ENCODE measurements at places on chromosomes 12 and 14.

DNA sequence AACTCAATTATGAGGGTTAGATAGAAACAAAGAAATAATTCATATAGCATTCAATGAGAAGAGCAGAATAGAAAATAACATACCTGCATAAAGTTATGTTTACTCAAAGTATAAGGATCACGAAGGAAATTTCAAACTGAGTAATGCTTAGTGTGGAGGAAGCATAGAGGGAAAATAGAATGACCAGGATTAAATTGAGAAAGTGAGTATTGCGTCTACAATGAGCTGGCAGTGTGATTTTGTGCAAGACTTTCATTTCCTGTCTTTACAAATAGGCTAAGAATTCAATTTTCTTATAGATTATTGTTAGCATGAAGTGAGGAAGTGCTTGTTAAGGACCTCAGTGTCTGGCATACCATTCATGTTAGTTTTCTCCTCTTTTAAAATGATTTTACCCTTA lies 12.0 kb downstream of the ADGRD1 start:
- DNase-seq: no peak

GRCh38 chr12:68501226-68501625 lies 109.5 kb upstream of the RAP1B start:
- no peak for DNase-seq

GRCh38 chr14:21095430-21096205 lies 2.8 kb downstream of the ZNF219 start:
- DNase-seq: no peak

DNA sequence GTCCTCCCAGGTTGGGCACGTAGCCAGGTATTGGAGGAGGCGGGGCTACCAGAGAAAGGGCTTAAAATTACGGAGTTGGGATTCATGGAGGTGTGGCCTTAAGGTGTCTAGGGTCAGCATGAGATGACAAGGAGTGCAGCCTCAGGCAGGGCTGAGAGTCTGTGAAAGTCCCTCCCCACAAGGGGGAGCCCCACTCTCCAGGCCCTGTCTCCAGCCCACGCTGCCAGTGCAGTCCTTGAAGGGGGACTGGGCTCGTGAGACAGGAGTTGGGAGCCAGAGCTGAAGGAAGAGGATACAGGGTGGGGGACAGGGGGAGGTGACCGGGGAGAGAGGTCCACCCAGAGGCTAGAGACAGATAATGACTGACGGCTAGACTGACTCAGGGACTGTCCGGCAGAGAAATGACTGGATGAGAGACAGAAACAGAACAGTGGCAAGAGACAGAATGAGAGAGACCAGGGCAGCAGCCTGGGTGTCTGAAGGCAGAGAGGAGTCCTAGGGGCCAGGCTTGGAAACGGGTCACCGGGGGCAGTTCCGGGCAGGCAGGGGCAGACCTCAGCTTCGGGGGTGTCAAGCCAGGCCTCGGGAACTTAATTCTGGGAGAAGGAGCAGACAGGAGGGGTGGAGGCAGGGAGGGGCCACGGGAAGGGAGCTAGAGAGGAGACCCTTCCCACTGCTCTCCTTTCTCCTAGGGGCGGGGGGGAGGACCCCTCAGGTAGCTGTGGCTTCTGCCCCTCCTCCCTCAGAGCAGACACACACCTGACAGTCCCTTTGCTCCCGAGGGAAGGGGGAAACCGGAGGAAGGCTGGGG lies 970 bp downstream of the CDH24 start:
- DNase-seq: peak; percentile 92

DNA sequence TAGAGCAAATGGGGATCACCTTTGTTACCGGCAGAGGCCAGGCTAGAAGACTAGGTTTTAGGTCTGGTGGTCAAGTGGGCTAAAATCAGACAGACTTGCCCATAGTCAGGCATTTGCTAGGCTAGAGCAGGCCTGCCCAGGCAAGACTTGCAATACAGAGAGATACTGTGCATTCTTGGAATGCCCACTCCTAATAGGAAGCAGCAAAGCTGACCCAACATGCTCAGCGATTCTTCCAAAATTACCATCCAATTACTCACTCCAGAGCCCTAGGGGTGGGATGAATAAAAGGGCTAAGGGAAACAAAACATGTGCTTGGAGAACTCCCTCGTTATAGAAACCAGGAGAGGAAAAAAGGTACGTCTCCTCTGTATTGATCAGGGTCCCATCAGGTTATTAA lies 187.8 kb upstream of the AMIGO2 start:
- no peak for DNase-seq

GRCh38 chr12:116916714-116917114 lies 6.0 kb downstream of the FBXW8 start:
- peak; percentile 65 for DNase-seq

DNA sequence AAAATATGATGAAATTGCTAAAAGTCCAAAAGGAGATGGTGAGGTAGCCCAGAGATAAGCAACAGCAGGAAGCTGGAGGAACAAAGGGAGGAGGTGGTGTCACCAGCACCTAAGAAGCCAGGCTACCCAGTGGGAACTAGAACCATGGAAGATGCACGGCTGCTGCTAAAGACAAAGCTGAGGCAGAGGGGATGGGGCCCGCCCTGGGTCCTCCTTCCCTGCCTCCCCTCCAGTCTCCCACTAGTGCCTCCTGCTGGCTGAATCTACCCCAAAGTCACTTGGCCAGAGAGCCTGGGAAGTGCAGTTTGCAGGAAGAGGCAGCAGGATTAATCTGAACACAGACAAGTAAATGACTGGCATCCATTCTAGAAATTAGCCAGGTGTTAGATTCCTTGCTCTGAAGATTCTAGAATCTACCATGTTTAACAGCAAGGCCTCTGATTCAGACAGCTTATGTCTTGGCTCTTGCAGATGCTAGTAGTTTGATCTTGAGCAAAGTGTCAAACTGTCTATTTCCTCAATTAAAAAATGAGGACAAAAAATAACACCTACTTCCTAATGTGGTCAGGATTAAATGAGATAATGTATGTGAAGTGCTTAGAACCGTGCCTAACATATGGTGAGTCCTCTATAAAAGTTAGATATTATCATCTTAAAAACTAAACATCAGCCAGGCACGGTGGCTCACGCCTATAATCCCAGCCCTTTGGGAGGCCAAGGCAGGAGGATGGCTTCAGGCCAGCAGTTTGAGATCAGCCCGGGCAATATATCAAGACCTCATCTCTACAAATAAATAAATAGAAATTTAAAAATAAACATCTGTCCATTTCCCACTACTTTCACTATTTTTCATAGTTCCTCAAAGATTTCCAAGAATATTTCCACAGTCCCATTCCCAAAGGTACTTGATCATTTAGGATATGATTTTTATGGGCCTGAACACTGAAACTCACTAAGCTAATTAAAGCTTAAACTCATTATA lies 5.8 kb upstream of the LRP10 start:
- DNase-seq: peak; percentile 11

- no peak for DNase-seq
Observed at GRCh38 chr14:33979613-33980276, 28.9 kb upstream of the EGLN3 start.

DNA sequence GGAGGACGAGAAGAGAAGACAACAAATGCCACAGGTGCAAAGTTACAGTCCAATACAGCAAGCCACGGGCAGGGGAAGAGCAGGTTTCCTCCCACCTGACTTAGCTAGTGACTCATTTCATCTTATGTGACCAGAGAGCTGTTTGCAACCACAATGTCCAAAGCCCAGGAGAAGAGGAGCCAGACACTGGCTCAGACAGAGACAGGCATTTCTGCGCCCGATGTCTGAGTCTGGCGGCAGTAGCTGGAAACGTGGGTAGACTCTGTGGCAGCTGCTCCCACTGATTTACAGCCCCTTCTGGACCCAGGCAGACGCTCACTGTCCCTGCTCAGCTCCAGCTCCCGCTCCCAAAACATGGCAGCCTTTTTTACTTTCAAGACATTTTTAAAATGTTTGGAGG lies 60.0 kb downstream of the CHGA start:
- no peak for DNase-seq

DNA sequence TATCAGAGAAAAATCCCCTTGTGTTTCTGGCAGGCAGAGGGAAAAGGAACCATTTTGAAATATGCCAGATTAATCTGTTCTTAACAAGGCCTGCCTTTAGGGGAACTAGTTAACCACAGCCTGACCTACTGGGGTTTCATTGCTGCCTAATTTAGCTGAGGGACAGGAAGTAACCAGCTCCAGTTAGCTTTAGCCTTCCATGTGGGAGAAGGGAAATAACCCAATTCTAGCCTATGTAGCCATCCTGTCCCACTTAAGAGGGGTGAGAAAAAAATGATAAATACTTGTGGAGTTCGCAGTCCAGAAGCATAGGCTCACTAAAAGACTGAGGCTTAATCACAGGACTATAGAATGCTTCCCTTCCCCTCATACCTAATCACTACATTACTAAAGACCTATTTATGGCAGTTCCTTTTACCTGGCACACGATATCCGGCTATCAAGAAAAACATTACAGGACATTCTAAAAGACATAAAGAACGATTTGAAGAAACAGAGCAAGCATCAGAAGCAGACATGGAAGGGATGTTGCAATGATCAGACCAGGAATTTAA lies 22.8 kb downstream of the COX8C start:
- no peak for DNase-seq

- DNase-seq: peak; percentile 90
Observed at GRCh38 chr12:109020796-109021380, at the start of gene SVOP. SVOP (minus strand) TSS chr12:109021068; CDS start chr12:109020868, 200 bp downstream.

DNA sequence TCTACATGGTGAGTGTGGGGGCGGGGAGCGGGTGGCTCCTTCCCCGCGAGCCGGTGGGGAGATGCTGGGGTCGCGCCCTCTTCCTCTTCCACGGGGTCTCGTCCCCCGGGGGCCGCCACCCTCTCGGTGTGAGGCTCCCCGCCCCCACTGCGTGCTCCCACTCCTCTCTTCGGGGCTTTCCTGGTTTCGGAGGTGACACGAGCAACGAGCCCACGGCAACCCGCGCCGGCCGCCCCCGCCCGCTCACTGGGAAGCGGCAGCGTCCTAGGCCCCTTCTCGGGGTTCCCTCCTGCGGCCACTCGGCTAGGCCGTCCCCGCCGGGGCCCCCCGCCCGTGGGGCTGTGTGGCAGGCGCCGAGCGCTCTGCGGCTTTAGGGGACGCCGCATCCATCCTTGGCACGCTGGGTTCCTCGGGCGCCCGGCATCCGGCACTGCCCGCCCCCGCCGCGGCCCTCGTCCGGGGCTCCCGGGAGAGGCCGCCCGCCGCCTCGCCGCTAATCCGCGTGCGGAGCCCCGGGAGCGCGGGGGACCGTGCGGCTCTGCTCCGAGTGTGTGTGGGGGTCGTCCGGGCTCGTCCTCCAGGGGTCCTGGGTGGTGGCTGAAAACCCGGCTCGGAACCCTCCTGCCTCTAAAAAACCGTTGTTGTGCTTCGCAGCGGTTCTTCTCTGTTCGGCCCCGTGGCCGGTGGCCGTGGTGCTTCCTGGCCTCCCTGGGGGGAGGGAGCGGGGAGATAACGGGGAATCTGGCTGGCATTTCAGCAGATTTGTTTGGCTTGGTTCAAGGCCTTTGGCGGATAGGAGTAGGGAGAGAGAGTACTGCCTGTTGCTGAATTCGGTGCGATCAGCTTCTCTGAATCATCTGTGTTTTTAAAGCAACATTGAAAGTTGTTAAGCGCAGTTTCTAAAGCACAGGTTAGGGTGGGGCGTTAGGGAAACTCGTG lies 1.0 kb downstream of the PCNX1 start:
- peak; percentile 73 for DNase-seq

DNA sequence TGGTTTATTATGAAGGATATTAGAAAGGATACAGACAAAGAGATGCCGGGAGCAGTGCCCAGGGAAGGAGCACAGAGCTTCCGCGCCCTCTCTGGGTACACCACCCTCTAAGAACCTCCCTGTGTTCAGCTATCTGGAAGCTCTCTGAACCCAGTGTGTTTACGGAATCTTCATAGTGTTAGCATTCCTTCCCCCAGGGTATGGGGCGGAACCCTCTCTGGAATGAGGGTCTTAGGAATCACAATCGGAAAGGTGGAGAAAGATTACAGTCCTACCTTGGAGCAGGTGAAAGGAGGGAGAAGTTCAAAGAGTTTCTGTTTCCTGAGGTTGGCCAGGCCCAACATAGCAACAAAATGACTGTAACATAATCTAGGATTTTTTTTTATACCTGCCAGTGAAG lies 6.8 kb upstream of the NUDT4 start:
- no peak for DNase-seq

- DNase-seq: no peak
Observed at GRCh38 chr14:54782751-54783659, 119.6 kb downstream of the GCH1 start.

DNA sequence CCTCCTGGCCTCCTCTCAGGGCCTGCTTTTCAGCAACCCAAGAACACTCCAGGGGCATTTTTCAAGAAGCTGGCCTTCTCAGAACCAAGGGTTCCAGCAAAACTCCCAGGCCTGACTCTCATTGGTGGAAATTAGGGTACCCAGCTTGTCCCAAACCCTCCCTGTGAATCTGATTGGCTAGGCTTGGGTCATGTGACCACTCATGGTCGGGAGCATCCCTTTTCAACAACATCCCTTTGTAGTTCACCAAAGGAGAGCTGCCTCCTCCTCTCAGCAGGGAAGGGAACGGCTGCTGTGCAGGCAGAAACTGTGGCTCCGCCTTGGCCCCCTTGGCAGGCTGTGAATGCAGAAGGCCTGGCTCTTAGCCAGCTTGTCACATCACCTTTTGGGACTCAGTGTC lies 94.5 kb downstream of the AACS start:
- no peak for DNase-seq

DNA sequence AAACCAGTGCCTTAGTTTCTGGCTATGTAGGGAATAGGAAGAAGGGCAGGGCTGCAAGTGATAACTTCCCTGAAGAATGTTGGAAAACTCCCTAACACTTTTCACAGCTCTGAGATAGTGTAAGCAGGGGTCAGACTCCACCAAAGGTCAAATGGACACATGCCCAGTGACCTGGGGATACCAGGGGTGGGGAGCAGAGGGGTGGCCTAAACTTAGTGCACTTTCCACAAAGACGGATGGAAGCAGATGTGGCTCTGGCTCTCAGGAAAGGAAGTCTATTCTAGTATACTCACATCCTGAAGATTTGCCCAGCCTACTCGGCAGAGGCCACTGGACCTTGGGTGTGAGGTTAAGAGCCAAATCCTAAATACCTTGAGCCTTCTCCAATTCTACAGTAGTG lies 285.8 kb downstream of the NUAK1 start:
- no peak for DNase-seq

- DNase-seq: no peak
Observed at GRCh38 chr12:115988625-115989563, 288.6 kb downstream of the MED13L start.

- peak; percentile 28 for DNase-seq
Observed at GRCh38 chr14:21978184-21978998, 304.8 kb upstream of the OR4E1 start.

GRCh38 chr12:101935890-101936746 lies 58.7 kb downstream of the DRAM1 start:
- DNase-seq: peak; percentile 58

GRCh38 chr12:94795044-94795443 lies 144.7 kb upstream of the TMCC3 start:
- DNase-seq: no peak

- no peak for DNase-seq
Observed at GRCh38 chr14:38616959-38617358, 361.1 kb upstream of the CLEC14A start.

DNA sequence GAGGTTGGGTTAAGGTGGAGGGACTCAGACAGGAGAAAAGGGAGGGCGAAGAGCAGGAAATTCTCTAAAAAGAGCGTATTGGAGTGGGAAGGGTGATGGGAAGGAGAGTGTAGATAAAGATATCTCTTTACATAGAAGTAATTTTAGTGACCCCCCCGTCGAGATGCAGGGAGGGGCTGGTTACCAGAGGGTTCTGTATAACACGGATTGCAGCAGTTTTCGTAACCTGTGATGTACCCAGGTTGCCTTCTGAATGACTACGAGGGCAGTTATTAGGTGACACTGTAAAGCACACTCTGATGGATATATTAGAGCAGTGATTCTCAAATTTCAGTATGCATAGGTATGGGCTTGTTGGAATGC lies 443 bp downstream of the DNAL1 start:
- no peak for DNase-seq

Measured in AG08396 (cell line).